Activated gamma-delta T cell treated with Interleukin-2 at 50 U/mL for 16 hours (primary cell): ENCODE measurements at places on chromosomes 12 and 14.

GRCh38 chr12:106684497-106684896 is 90.0 kb upstream of the RIC8B start:
- DNase-seq = no peak

DNA sequence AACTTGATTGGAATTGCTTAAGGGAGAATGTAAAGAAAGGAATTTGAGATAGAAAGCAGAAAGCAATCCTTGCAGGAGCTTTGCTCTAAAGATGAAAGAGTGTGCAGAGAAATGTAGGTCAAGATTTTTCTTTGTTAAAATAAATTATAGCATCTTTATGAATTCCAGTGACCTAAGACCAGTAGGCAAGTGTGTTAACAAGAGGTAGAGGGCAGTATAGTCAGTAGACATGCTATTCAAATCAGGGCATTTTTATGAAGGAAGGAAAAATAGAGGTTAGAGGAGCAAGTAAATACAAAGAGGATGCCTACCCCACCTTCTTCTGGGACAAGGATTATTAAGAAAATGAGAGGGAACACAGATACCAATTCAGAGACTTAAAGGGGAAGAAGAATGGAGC is 148.5 kb downstream of the PLCZ1 start:
- no peak for DNase-seq

DNA sequence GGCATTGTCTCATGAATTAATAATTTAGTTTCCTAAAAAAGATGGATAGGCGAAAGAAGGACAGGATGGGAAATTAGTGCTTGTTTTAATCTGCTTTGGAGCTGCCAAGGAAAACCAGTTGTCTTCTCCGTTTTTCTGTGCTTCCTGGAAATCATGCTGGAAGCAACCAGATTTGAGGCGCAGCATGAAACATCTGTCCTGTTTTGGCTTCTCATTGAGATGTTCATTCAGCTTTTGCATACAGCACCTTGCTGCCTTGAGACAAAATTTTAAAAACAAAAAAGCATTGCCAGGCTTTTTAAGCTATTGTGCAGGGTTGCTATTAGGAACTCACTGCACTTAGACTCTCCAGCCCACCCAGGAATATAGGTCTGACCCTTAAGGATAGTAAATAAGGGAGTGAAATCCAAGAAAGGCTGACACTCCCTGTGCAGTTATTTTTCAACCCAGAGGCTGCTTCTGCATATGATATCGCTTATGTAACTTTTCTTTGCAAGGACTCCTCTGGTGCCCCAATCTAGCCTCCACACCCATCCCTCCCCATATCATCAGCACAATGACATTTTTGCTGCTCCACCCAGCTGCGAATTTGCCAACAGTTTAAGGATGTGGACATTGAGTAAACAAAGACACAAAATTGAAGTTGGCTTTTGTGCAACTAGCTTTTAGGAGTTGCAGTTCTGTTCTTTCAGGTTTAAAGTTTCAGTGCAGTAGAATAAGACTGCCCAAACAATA is 46.9 kb upstream of the MDM1 start:
- no peak for DNase-seq

GRCh38 chr12:54147606-54148005 is 41.2 kb downstream of the SMUG1 start:
- no peak for DNase-seq

DNA sequence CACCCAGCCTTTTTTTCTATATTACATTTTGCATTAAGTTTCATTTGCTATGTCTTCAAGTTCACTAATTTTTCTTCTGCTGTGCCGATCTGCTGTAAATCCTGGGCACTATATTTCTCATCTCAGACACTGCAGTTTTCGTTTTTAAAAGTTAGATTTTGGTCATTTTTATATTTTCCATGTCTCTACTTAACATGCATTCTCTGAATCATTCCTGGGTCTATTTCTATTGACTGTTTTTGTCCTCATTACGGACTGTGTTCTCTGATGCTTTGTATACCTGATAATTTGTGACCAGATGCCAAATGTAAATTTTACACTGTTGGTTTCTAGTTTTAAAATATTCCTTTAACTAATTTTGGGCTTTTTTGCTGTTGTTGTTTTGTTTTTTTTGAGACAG is 64.5 kb downstream of the R3HDM2 start:
- DNase-seq = no peak

DNA sequence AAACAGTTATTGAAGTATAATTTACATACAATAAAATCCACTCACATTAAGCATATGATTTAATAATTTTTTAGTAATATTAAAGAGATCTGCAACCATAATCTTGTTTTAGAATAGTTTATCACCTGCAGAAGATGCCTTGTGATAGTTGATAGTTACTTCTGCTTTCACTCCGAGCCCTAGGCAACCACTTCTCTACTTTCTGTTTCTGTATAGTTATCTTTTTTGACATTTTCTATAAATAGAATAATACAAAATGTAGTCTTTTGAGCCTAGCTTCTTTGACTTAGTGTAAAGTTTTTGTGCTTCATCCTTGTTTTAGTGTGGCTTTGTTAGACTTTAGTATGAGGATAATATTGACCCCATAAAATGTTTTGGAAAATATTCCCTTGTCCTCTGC is 111.0 kb downstream of the MNAT1 start:
- DNase-seq = no peak

DNA sequence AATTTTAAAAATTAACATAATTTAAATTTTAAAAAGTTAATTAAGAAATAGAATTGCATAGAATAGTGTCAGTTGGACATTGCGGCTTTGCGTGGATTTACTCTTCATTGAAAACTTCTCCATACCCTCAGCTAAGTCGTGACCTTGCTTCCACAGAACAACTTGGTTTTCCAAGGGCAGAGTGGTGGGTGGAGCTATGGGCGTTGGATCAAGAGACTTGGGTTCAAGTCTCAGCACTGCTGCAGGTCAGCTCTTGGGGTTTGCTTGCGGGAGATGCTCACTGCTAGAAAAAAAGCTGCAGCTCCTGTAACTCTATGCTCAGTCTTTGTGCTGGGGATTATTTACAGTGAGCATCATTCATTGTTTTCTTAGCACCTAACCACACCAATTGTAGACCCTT is 133.7 kb downstream of the PRIMA1 start:
- no peak for DNase-seq

GRCh38 chr12:41120211-41120610 is 67.9 kb upstream of the PDZRN4 start:
- no peak for DNase-seq

DNA sequence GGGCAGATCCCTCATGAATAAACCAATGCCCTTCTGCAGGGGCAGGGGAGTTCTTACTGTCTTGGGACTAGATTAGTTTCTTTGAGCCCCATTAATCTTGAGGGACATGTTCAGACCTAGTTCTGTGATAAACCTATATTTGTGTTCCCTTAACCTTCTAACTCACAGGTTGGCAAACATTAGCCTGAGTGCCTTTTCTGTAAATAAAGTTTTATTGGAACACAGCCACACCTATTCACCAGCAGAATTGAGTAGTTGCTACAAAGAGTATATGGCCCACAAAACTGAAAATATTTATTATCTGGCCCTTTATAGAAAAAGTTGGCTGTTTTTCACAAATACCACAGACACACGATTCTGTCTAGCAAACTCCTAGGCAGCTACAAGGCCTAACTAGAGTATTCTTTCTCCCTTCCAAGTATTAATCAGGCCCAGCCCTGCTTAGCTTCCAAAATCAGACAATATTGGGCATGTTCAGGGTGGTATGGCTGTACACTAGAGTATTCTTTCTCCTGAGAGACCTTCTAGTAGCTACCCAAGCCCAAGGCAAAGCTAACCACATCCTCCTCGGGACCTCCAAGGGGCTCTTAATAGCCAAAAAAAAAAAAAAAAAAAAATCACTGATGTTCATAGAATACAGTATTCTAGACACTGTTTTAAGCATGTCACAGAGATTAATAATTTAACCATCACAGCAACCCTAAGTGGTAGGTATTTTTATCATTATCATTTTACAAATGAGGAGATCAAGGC is 199.3 kb upstream of the PWP1 start:
- DNase-seq = no peak

DNA sequence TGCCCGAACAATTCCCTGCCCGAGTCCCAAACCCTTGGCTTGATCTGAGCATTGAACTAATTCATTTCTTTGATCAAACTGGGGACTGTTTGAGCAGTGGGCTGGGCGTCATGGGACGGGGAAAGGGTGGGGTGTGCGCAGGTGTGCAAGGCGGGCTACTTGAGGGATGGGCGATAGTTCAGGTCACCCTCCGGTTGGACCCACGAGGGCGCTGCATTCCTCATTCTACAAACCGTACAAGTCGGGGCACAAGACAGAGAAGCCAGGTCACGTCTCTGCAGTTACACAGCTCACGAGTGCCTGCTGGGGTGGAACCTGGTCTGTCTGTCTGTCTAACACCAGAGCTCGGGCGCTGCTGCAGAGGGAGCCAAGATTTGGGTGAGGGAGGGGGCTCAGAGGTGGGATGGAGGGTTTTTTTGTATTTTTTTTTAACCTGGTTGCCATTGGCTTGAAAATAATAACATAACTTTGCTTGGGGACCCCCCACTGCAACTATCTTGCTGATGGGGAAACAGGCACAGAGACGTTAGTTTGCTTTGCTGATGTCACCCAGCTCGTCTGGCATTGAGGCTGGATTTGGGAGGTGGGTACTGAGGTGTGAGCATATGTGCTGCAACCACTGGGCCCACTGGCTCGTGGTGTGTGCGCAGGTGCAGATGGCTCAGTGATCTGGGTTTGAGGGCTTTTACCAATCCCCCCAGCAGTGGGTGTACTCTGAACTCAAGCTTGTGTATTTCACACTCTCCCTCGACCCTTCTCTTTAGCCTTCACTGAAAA is 7.6 kb upstream of the RTL1 start:
- no peak for DNase-seq

- no peak for DNase-seq
Observed at GRCh38 chr12:68835333-68835908, 27.4 kb downstream of the MDM2 start.

DNA sequence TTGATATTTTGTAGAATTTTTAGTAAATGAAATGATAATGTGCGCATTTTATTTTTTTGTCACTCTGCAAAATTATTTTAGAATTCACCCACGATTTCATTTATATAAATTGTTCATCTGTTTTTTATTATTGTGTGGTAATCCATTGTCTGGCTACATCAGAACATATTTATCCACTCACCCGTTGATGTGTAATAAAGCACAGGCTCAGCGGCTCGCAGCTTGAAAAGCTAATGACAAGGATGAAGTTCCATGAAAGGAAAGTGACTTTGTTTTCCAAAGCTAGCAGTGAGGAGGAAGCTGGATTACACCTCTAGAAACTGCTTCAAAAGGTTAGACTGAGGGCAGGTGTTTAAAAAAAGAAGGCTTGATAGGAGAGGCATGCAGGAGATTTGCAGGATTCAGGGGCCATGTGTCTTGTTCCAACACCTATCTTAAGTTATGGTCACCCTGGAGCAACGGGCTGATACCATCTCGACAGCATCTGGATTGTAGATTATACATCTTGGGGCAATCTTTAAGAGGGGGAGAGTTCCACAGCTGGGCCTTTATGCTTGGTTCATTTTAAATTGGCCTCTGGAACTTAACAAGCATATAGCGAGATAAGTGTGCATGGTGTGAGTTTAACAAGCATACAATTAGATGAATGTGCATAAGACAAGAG is 194.1 kb downstream of the TMTC3 start:
- DNase-seq = no peak

- no peak for DNase-seq
Observed at GRCh38 chr14:98959410-98959809, 312.6 kb downstream of the BCL11B start.
